ENCODE measurements at places on chromosomes 2 and 18.

DNA sequence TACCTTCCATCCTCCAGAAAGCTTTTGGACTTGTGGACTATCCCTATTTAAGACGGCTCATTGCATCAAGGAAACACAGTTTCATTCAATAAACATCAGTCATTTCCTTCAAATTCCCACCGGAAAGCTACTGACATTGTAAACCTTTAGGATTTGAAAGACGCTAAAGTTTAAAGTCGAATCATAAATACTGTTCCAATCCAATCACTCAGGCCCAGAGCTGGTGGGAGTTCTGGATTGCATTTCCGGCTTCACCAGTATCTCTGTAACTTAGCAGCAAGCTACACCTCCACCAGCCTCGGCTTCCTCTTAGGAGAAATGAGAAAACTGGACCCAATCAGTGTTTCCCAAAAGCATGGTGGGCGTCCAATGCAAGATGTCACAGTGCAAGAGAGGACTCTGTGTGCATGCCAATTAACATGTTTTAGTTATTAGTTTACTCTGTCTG is 1.6 kb downstream of the WDFY1 start:
- DNase-seq = peak; percentile 79

DNA sequence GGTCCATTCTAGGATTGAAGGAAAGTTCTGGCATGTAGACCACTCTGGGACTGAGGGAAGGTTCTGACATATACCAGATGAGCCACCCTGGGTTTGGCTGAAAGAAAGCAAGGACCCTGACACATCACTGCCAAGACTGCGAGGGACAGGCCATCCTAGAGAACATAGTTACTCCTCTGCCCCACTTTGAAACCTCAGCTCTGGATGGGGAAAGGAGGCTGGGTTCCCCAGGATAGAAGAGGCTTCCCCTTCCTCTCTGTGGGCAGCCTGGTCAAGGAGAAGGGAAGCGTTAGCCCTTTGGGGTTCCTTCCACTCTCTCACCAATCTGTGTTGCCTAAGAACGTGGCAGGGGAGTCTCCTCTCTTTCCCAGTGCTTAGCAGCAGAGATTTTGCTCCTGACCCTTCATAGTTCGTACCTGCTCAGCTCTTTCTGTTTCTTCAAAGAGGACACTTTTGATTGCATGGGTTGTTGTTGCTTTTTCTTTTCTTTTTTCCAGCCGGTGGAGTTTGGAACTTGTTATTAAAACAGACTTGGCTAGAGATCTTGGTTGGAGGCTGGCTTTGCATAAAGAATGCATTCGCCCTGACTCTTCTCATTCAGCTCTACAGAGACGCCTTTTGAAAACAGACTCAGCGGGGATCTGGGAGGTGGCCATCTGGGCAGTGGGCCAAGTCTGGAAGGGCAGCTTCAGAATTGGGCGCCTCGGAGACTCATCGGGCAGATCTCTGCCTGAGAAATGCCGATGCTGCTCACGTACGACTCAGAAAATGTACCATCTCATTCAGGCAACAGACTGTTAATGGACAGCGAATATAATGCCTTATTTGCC is 166.1 kb downstream of the CLIP4 start:
- DNase-seq = peak; percentile 94

- peak; percentile 5 for DNase-seq
Measured at GRCh38 chr2:139000131-139000785, 220.1 kb upstream of the NXPH2 start.

DNA sequence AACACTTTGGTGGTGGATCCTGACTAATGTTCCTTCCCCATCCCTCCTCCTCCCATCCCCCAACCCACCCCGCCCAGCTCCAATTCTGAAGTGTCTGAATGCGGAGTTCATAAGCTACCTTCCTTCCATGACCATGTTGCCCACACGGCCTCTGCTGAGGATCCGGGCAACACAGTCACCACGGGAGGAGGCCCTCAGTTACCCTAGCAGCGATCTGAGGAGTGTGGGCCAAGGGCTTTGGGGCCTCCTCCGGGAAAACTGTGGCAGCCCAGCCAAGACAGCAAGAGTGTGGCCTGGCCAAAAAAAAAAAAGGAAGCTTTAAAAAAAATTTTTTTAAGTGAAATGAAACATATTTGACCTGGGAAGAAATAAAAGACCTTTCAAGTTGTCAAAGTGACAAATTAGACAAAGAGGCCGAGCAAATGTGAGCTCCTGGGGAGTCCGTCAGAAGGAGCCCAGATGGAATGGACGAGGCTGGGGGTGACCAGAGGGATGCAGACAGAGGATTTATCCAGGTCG is 169.0 kb upstream of the PKDCC start:
- no peak for DNase-seq

DNA sequence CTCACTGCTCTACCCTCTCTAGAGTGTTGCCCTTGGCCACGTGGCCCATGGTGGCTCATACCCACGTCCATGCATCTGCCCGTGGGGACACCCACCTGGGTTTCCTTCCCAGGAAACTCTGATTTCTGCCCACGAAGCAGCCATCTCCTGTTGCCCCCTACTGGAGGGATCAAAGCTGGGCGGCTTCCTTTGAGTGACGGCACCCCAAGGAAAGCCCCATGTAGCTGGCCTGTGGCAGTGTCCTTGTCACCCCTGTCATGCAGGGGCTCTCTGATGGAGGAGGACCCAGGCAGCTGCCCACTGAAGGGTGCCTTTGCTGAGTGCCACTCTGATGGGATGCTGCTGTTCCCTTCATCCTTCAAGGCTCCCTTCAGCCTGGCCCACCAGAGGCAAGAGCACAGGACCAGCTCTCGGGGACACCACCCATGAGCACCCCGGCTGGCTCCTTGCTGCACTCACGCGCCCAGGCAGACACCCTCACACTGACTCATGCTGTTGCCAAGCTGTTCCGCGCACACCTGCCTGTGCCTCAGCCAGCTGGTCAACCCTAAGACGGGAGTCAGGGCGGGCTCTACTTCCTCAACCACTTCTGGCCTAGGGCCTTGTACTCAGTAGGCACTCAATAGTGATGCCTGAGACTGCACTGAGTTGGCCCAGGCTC is 101.1 kb downstream of the CTIF start:
- no peak for DNase-seq

- no peak for DNase-seq
Measured at GRCh38 chr18:77138270-77138669, 5.7 kb upstream of the MBP start.

DNA sequence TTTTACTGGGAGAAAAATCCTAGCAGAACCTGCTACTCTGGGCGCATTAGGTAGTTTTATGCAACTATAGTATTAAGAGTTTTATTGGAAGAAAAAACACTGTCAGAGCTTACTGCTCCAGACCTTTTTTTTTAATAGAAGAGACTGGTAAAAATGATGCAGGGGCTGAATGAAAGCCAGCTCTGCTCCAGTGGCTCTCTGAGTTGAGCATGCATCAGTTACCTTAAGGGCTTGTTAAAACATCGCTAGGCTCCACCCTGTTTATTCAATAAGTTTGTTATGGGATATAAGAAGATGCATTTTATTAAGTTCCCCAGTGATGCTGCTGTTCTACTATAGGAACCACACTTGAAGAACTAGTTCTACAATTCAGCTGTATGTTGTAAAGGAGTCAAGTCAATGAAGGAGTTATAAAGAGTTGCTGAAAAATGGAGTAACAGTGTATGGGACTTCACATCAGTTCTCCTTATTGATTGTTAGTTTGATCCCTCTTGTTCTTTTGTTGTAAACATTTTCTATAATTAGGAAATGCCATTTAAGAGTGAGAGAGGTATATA is 13.2 kb downstream of the SNRPG start:
- DNase-seq = no peak

DNA sequence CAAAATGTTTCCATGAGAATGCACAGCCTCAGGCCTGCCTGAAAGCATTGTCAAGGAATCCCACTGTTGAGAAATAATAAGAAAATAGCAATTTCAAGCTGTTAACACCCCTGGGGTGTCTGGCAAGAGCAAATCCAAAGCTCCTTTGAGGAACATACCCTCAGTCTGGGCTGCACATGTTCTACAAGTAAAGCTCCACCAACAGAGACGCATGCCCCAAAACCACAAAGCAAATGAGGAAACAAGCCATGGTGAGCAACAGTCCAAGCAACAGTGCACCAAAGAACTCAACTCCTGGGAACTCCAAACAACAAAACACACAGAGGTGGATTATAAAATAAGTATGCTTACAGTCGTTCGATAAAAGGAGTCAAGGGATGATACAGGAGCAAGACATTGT is 40.3 kb downstream of the CYP27C1 start:
- peak; percentile 48 for DNase-seq

DNA sequence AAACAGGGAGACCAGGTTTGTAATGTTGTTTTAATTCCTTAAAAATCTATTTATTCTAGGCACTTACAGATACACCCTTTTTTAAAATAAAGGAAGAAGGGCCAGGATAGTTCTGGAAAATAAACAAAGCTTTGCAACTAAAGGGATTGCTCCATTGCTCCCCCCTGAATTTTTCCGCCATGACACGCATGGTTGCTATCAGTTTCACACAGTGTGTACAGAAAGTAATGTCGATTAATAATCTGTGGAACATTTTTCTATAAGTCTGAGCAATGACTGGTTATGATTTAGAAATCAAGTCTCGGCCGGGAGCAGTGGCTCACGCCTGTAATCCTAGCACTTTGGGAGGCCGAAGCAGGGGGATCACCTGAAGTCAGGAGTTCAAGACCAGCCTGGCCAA is 90.8 kb downstream of the GAREM1 start:
- peak; percentile 20 for DNase-seq

- no peak for DNase-seq
Measured at GRCh38 chr2:120451334-120451733, 105.4 kb downstream of the INHBB start.

DNA sequence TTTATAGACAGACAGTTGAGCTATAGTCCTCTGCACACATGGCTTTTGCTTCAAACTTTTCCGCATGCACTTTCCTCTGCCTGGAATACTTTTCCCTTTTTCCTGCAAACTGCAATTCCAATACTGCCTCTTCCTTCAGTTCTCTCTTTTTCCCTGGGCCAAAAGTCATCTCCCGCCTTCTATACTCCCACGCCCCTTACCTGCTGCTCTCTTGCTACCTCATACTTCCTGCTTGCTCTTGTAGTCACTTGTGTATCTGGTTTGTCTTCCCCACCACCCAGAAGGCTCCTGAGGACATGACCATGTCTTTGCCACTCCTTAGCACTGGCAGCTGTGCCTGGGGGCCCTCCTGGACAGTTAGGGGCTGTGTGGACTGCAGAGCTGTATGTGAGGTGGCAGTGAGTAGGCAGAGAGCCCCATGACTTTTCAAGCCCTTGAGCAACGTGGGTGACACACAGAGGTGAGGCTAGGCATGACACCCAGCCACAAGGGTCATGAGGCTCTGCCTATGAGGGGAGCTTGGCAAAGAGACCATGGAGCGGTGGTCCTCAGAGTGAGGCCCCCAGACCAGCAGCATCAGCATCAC is 23.2 kb downstream of the SPEG start:
- DNase-seq = no peak

- no peak for DNase-seq
Measured at GRCh38 chr2:216082805-216083204, 1.1 kb downstream of the TMEM169 start.

DNA sequence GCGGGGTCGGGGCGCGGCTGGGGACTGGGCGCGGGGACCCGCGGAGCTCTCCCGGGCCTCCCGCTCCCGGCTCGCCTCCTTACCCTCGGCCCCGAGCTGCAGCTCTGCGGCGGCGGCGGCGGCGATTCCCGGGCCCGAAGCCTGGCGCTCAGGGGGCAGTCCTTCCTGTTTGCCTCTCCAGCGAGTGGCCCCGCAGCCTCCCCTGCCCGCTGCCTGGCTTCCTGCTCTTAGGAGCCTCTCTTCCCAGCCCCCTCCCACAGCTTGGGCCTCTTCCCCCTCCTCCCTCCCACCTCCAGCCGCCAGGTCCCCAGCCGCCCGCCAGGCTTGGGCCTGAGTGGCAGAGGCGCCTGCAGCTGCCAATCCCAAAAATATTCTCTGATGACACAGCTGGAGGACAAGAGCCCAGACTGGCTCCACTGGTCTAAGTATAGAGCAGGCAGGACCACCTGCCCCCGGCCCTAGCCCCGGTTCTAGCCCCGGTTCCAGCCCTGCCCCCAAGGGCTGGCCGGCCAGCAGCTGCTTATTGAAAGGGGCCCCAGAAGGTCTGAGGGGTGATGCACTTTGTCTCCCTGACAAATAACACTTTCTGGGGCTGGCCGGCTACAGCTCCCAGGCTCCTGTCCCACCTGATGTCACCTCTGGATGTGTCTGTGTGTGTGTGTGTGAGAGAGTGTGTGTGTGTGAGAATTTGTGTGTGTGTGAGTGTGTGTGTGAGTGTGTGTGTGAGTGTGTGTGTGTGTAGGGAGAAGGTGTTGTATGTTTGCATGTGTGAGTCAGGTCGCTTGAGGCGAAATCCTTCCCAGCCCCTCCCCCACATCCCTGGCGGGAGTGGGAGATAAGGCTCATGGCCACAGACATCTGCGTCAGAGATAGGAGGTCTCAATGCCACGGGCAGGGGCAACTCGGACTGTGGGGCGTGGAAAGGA is at the start of gene OBSL1:
OBSL1 (minus strand) TSS at position 229 of the 926 bp plus-strand sequence. CDS start 307 bp downstream, outside the sequence.
- DNase-seq = peak; percentile 80
